ENCODE measurements at places on chromosomes 11 and 22.

DNA sequence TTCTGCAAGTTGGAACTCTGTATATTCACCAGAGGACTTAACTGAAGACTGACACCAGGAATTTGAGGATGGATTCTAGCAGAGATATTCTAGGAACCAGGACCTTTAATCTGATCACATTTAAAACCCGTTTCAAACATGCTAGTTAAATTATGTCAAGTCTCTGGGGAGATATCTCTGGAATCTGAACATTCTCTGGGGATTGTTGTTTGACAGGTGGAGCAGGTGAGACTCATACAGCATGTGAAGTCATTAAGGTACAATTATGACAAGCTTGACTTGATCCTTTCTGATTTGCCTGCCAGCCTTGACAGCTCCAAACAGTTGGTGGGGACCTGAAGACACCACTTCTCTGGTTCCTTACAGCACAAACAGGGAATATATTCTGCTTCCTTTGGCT is 100.3 kb downstream of the FAT3 start:
- DNase-seq, result no peak

- DNase-seq, result no peak
These were observed 8.7 kb downstream of the SELENOM start for GRCh38 chr22:31098632-31099110.

DNA sequence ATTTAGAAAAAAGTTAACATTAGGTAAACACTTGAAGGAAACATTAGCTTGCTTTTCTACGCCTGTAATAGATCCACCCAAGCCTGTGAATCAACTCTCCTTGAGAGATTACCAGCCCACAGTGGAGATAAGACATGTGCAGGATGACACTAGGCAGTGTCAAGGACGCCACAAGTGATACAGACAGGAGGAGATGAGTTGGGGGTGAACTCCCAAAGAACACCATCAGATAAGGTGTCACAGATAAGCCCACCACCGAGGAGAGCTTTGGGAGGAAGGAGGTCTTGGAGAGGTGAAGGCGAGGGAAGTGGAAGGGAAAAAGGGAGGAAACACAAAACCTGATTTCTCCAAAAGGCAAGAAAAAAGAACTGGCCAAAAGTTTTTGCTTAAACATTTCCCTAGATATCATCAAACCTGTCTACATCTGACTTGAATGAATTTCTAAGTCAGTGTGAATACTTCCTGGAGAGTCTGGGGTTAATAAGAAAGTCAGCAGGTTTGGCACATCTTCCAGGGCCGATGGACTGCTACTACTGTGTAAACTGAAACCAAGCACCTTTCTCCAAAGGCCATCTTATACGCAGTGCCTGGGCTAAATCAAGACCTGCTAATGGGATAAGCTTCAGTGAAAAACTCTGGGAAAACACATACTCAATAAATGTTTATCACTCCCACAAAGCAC is 15.5 kb downstream of the CLTCL1 start:
- no peak for DNase-seq

DNA sequence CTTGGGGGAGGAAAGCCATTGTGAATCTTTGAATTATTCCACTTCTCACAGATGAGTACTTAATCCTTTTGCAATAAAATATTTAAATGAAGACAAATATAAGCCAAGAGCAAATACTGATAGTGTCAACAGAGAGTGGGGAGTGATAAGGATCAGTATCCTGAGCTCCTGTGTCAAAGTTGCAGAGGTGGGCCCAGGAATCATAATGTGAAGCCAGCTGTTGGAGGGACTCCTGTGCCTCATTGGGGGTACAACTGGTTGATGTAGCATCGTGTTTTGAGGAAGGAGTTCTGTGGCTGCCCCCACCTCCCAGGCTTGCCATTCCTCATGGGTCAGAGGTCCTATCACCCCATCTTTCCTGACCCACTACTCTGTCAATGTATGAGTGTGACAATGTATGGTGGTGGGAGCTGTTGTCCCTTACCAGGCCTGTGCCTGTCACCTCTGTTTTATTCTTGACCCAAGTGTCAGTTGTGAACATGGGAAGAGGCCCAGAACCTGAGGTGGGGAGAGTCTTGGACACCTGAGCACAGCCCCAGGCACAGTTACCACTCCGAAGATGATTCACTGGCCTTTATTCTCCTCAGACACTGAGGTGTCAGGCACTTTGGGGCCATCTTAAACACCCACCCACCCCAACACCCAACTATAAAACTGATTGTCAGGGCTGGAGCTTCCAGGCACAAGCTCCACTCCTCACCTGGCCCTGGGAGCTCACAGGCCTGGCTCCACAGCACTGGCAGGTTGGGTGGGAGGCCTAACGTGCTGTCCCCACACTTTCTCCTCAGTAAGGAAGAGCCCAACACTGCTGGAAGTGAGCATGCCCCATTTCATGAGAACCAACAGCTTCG is 38.4 kb downstream of the KCNQ1OT1 start:
- DNase-seq, result no peak

- no peak for DNase-seq
These were observed 96.0 kb downstream of the ABTB2 start for GRCh38 chr11:34261820-34262219.

DNA sequence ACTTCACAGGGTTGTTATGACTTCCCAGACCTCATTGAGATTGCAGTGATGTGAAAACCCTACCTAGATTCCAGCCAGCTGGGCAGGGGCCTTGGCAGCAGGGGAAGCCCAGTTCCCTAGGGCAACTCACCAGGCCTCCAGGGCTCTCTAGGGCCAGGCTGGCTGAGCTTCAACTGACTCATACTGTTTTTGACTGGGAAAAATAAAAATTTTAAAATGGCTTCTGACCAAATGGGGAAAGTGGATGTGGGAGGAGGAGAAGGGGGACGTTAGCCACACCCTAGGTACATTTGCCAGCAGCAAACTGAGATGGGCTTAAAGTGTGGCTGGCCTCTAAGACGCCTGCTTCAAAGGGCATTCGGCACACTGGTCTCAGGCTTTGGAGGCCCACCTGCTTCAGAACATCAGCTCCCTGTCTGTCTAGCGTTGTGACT is 39.0 kb downstream of the BMAL1 start:
- no peak for DNase-seq

DNA sequence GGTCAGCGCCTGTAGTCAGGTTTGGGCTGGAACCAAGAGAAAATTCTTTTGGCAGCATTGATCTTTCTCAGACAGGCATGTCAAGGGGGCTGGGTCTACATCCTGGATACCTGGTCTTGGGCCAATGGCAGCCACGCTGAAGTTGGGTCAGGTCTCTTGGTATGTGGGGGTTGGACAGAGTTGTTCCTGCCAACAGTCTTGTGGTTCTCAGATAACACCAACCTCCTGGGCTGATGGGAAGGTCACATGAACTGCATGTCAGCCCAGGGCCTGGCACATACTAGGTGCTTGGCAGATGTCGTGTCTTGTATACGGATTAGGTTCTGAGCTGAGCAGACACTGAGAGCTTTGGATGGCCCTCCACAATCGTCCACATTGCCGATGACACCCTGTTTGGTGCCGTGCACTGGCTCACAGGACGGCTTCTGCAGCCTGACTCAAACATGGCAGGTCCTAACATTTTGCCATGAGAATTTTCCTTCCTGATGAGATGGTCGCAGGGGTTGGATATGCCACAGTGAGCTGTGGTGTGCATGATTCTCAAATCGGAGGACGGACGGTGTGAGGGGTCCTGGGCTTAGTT is 42.0 kb downstream of the FBLN1 start:
- DNase-seq, result no peak

Measured in GM12864 (cell line).